Occipital lobe (tissue), 3 donors: ENCODE measurements at places on chromosomes 7 and 10.

GRCh38 chr10:99329304-99329553, at the start of gene CNNM1:
CNNM1 (plus strand) TSS chr10:99329356; CDS start chr10:99329388, 32 bp downstream.
- no peak for DNase-seq

DNA sequence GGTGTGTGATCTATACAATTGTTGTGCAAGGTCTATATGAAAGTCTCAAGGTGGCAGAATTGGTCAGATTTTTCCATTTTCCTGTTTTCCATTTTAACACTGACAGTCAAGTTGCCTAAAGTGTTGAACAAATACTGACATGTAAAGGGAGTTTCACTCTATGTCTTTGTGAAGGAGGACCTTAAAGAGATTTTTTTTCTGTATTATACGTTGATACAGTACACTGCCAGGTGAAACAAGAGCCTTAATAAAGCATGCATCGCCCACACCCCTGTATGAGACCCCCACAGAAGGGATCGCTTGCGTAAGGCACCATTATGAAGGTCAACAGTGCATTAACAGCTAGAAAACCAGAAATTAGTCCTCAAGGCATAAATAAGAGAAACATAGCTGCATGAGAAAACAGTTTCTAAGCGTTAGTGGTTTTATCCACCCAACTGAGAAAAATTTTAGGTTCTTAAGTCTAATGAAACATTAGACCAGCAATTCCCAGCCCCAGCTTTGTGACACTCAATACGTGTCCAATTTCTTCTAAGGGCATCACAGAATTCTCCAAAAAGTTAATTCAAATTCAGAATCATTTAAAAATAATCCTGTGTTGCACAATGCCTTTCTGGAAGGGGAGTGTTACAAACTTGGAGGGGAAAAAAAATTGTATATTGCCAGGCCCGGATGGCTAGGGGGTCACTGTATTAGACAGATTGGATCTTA, 6.9 kb downstream of the KLF6 start:
- no peak for DNase-seq

DNA sequence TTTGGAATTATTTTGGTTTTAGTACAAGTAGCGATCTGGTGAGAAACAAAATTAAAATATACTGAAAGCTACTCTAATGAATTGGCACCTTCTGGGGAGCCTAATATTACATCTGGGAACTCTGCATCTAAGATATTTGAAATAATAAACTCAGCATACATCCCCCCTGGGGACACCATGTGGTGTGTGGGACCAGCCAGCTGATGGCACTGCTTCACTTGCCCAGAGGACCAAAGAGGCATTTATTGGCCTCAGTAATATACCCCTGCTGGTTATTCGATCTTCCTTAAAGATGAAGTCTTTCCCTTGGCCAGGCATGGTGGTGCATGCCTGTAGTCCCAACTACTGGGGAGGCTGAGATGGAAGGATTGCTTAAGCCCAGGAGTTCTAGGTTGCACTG, 195.1 kb upstream of the AUTS2 start:
- no peak for DNase-seq

DNA sequence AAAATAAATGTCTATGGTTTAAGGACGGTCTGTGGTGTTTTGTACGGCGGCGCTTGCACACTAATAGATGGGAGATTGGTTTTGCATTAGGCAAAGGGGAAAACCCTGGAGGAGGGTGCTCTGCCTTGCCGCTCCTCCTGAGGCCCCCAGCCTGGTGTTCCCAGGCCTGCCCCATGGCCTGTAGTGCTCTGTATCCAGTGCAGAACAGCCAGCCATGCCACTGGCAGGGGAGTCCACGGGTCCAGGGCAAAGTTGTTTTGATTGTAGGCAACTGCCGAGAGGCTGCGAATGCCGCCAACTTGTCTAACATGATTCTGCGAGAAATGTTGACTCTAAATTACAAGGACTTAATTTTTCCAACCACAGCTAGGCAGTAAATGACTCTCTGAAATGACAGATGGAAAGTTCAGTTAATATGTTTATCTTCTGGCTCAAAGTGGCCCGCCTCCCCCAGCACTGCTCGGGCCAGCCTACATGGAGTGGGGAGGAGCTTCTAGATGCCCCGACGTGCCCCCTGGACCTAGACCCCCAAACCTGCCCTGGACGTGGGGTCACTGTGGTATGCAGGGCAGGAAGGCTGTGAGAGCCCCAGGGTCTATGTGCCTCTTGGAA, 104.6 kb upstream of the GDF10 start:
- no peak for DNase-seq

DNA sequence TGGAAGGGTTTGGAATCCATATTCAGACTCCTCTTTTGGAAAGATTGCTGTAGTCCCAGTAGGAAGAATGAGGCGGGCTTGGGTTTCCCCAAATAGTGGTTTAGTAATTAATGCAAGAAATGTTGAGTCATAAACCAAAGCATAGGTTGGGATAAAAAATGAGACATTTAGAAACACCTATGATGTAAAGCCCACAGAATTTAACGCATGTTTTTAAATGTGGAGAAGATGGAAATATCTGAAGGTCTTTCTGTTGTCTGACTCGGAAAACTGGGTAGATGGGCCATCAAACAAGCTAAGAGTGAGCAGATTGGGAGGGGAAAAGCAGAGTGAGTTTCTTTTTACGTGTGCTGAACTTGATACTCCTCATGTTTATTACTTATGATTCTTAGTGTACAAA, 62.2 kb downstream of the LANCL2 start:
- no peak for DNase-seq

DNA sequence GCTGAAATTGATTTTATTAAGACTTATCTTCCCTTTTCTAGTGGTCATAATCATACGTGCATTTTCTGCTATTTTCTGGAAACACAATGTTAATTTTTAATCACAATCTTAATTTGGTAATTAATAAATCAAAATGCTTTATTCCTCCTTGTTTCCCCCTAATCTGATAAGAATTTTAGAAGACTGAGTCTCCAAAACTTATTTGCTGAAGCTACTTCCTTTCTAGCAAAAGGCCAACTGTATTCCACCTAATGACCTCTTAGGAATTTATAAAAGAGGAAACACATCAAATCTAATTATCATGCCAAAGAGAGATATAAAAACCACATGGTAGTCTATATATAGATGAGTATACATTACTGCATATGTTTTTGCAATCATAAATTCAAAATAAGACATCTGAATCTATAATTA, 140.6 kb downstream of the GNAI1 start:
- no peak for DNase-seq

DNA sequence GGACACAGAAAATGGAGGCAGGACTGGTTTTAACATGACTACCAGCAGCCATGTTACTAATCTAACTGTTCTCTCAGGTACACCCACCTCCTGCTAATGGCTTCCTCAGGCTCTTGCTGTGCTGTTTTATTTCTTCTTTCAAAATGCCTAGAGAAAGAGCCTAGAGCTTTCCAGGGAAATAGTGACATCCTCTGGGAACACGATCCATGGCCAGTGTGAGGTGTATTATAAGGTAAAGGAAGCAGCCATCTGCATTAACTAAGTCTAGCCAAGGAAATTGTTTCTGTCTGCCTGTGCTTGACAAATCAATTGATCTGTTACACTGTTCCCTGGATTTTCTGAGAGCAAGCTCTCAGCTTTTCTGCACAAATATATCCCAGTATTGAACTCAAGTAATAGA, 42.2 kb upstream of the AOAH start:
- no peak for DNase-seq
